Vagina (tissue), 2 donors: ENCODE measurements at places on chromosomes 7 and 10.

GRCh38 chr7:50915621-50916020 lies 132.9 kb upstream of the GRB10 start:
- no peak for DNase-seq

GRCh38 chr10:72952642-72953158 lies 1.9 kb downstream of the PLA2G12B start:
- no peak for DNase-seq

DNA sequence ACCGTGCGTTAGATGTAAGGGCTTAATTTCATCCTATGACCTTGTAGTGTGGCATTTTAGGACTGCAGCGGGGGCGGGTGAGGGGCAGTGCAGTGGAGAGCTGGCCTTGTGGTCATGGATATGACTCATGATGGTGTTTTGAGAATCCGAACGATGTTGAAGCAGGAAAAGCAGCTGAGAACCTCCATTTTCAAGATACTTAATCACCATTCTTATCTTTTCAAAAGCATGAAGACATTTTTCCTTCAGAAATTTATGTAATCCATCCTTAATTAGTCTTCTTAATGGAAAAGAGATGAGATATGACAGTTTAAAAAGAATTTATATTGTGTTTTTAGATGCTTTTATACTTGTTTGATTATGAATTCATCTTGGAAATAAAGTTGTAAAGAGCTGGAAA lies 9.6 kb downstream of the ATP5F1C start:
- no peak for DNase-seq

GRCh38 chr7:81754918-81755696 lies 14.7 kb downstream of the HGF start:
- no peak for DNase-seq

DNA sequence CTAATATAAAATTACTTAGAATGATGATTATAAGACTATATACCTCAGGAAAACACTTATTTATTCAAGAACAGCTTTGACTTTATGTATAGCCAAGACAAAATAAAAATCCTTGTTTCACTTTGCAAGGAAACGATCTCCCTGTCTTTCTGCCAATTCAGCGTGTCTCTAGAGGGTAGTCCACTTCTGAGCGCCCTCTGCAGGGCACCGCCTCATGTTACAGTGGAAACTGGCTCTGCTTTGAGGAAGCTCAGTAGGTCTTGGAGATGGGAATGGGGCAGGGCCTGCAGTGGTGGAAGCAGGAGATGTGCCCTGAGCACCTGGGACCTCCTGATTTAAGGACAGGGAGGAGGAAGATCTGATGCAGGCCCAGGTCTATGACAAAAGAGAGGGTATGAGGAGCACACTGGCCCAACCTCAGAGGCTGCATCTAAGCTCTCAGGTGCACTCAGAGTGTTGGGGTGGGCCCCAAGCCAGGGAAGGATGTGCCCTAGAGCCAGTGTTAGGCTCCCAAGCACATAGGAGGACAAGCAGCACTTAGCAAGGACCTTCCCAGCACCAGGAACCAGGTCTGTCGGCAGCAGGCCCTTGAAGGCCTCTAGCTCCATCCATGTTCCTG lies 481.0 kb downstream of the TNS3 start:
- DNase-seq, result no peak

- no peak for DNase-seq
These were observed 732.8 kb downstream of the ZWINT start for GRCh38 chr10:55628260-55628701.

GRCh38 chr10:5390607-5391205 lies 13.9 kb downstream of the TUBAL3 start:
- DNase-seq, result no peak

- DNase-seq, result no peak
These were observed 647.7 kb upstream of the GALNT17 start for GRCh38 chr7:70484255-70484654.

DNA sequence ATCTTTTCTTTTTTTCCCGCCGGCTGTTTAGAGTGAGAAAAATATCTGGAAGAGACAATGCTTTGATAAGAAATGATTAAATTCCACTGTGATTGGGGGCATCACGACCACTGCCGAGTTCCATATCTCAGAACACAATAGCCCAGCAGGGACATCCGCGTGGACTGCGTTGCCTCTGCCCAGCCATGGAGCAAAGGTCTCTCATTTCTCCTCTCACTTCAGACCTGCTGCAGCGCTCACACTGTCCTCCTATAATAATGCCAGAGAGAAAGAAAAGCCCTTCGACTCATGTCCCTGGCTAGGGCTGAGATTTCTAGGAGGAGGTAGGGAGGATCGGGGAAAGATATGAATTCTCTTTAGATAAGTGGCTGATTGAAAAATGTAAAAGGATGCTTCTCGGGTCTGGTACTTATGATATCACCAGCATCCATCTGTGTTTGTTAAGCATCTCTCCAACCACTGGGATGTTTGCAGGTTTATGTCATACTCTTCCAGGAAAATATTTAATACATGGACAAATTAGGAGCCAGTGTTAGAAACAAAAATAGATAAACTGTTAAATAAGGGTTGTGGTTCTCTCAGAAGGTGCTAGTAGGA lies 472.9 kb upstream of the AKR1E2 start:
- no peak for DNase-seq

GRCh38 chr7:73969991-73970390 lies 58.0 kb upstream of the ELN start:
- no peak for DNase-seq

DNA sequence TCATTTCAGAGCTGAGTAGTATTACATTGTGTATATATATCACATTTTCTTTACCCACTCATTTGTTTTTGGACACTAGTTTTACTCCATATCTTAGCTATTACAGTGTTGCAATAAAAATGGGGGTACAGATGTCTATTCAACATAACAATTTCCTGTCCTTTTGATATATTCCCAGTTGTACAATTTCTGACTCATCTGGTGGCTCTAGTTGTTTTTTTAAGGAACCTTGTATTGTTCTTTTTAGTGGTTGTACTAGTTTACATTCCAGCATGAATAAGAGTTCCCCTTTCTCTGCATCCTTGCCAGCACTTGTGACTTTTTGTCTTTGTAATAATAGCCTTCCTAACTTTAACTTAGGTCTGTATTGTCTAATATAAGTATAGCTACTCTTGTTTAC lies 739.9 kb downstream of the XPNPEP1 start:
- no peak for DNase-seq

DNA sequence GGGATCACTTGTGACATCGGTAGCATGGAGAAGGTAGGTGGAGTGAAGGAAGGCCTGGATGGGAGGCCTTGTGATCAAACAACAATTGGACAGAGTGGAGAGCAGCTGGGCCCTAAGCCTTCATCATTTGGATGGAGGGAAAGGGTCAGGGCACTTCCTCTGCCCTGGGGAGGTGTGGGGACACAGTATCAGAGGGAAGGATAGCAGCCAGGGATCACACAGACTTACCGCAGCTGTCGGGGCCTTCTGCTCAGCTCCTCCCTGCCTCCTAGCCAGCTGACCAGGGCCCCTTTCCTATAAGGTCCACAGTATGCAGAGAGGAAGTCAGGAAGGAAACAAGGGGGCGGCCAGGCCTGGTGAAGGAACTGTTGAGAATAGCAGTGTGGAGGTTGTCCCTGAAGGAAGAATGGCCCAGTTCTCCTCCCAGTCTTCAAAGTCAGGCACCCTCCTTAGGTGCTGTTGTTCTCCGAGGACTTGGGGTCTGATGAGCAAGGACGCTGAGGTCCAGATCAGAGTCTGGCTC lies 62.1 kb downstream of the ABCC2 start:
- DNase-seq, result no peak

GRCh38 chr10:13862546-13863233 lies 275.9 kb downstream of the PRPF18 start:
- DNase-seq, result no peak

DNA sequence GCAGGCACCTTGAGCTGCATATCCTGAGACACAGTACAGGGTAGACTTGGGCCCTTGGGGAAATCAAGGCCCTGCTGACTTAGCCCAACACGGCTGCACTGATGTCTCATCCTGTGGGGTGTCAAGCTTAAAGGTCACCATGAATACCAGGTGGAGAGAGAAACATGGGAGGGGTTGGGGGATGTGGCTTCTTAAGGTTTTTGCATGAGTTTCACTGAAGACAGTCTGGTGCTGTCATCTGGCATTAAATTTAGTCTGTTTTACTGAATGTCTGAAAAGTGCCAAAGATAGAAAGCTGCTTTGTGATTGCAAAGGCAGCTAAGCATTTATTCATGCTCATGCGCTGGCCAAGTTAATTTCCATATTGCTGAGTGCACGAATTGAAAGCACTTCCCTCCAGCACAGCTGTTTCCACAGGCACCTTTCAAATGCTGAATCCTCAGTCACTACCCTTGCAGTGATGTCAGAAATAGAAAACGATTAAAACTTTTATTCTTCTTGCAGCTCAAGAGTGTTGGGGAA lies 102.1 kb downstream of the OSBPL3 start:
- no peak for DNase-seq

- DNase-seq, result no peak
These were observed 409.2 kb upstream of the KLF6 start for GRCh38 chr10:4194231-4194630.

- DNase-seq, result no peak
These were observed 38.2 kb upstream of the JAKMIP3 start for GRCh38 chr10:132027423-132027983.

GRCh38 chr10:75672111-75672671 lies 240.8 kb downstream of the LRMDA start:
- no peak for DNase-seq

GRCh38 chr10:61321041-61321857 lies 131.9 kb downstream of the TMEM26 start:
- DNase-seq, result no peak

DNA sequence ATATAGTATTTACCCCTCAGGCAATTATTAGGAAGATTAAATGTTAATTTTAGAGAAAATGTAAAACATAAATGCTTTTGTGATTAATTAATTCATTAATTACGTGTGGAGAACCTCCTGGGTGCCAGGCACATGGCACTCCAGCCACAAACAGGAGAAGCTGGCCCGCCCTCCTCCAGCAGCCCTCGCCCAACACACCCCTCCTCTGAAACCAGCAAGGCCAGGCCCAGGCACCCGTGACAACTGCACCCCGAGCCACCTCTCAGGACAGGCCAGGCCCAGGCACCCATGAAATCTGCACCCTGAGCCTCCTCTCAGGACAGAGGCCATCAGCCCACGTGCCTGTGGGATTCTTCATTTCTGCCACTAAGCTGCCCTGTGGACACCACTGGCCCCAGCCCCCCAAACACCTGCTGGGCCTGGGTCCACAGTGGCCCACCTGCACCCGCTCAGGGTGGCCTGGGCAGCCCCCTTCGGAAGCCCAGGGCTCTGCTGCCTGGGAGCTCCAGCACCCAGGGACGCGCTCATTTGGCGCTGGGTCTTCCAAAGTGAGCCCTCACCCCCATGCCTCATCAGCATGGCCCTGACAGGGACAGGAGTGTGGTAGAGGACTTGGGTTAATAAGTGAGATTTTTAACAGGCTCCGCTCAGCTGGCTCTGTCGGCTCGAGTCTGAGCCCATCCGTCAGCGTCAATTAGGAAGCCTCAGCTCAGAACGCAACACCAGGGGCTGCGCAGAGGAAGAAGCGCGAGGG lies 482.1 kb downstream of the DNAJB6 start:
- DNase-seq, result no peak

DNA sequence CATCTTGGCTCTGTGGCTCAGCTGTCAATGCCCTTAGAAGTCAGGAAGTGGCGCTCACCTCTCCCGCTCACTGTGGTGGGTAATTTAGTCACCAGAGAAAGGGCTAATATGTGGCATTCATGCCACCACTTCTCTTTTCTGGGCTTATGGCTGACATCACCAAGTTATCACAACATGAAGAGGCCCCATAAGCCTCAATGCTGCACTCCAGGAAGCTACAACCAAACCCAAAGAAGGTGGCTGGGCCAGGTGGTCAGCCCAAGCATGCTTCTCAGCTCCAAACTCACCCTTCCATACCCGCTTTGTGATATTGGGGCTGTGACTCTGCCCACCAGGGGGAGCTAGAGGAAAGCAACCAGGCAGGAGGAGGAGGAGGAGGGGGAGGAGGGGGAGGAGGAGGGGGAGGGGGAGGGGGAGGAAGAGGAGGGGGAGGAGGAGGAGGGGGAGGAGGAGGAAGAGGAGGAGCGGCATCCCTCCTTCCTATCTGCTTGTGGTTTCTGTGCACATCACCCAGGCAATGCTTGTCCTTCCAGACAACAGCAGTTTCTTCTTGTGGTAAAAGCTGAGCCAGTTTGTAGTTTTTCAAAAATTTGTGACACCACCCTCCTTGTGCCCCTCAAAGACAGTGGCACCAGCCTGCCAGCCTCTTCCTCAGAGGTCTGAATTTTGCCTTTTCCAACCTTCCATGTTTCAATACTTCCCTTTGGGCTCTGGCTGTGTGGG lies 42.1 kb downstream of the CYP26A1 start:
- DNase-seq, result peak; percentile 42

DNA sequence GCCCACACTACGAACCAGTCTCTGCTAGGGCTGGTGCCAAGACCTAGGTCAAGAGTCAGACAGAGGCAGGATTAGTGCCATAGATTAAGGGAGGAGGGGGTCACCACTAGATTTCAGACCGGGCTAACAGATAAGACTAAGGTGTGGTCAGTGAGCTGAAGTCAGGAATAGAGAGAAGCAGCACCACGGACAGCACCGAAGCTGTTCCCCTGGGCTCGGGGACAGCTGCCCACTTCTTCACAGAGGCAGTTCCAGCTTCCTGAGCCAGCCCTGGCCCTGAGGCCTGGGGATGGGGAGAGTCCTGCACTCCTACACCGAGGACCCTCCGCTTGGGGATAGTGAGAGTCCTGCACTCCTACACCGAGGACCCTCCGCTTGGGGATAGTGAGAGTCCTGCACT lies 11.2 kb upstream of the JAKMIP3 start:
- DNase-seq, result no peak

DNA sequence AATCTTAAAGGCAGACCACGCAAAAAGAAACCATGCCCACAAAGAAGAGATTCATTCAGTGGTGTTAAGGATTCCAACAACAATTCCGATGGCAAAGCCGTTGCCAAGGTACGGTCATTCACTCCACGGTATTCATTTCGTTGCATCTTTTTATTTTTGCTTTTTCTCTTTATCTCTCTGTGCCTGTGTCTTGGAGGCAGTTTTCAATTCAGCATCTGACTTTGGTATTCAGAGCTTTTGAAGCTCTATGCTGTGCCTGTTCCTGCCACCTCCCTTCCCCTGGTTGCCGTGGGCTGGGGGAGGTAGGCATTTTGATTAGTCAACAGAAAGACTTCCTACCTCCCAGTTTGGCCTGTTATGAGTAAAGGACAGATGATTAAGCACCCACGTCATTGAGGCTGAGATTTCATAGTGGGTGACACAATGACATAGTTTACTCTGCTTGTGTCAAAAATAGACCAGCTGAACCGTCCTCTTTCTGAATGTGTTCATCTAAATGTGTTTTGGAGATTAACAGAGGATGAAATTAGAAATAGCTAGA lies 149.5 kb downstream of the ARID5B start:
- DNase-seq, result no peak

GRCh38 chr7:156979711-156980110 lies 30.2 kb downstream of the NOM1 start:
- no peak for DNase-seq

GRCh38 chr10:58304099-58304633 lies 30.6 kb upstream of the UBE2D1 start:
- DNase-seq, result no peak
